ENCODE measurements at places on chromosomes 6 and 20. TPM values are rescaled to one million over a fixed set of nuclear protein-coding genes. Genes with fewer than 3 reads are reported as not detected.
A peak's percentile ranks its signal among the peaks of the same experiment; 100 is the strongest.

- no peak for DNase-seq
Measured at GRCh38 chr6:15516923-15517560, 145.8 kb downstream of the DTNBP1 start.

DNA sequence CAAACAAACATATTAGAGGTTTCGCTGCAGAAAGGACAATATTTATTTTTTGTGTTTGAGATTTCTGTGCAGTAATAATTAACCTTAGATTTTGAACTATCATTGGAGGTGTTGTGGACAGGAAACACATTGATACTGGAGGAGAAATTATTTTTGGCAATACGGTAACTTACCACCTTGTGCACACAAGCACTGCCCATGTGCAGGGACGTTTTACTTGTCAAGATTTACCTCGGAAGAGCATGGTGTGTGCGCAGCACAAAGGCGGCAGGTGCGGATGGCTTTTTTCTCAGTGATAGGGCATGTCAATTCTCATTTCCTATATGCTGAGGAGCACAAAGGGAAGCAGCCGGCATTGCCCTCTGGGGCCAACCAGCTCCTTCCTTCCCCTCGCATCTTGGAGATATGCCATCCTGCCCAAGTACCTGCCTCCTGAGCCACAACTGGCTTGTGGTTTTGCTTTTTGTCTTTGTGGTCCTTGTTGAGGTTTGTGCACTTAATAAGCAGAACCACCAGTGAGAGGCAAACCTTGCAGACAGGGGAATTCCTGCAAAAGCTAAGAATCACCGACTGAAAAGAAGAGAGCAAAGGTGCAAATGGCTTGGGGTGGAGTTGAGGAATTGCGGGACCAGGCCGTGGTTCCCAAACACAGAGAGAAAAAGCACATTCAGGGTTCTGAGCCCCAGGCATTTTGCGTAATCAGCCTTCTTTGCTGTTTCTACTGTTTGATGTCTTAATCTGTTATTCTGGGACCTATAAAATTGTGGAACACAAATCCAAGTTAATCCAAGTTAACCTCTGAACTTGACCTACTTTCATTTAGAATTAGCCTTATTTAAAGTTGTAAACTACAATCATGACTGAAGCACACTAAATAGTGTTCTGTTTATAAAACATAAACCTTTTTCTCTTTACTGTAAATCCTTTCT lies 21.9 kb downstream of the SAMD5 start:
- DNase-seq: no peak

DNA sequence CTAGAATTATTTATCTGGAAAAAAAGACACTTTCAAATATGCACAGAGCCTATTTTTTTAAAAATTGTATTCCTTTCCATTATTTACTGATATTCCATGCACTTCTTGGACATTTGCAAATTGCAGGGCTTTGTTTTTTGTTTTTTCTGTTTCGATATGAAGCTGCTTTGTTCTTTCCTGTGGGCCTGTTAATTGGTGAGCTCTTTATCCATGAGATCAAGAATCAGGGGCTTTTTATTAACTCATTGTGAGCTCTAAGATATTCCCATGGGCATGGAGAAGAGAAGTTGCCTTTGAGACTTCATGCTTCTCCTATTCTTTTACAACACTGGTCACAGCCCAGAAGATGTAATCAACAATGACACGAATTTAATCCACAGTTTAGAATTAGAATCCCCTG lies 145.1 kb downstream of the SAMD5 start:
- no peak for DNase-seq

- no peak for DNase-seq
Measured at GRCh38 chr20:4008877-4009276, 6.5 kb downstream of the RNF24 start.

DNA sequence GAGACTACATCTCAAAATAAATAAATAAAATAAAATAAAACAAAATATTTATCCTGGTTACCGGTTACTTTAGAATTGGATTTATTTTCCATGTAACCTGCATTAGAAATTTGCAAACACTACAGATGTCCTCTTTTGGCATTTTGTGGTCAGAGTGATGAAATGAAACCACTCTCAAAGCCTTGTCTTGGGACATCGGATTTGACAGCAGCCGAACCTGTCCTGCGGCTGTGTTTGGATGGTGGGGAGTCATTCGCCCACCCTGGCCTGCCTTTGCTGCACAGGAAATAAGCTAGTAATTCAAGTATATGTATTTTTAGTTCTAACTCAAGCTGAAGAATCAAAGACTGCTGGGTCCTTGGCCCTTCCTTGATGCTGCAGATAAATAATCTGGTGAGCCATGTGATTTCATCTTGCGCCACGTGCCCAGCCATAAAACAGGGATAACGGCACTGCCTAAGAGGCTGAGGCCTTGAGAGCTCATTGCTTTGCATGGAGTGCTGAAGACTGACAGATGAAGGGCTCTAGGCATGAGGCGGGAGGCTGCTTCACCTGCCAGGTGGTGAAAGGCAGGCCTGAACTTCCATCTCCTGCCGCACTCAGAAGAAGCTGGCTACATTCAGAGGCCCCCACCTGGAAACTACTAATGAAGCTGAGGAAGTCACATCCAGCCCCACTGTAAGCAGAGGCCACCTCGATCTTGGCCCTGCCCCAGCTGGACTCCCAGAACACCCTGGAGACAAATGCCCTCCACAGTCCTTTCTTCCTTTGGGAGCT lies 76.9 kb downstream of the NOL4L start:
- peak; percentile 30 for DNase-seq

DNA sequence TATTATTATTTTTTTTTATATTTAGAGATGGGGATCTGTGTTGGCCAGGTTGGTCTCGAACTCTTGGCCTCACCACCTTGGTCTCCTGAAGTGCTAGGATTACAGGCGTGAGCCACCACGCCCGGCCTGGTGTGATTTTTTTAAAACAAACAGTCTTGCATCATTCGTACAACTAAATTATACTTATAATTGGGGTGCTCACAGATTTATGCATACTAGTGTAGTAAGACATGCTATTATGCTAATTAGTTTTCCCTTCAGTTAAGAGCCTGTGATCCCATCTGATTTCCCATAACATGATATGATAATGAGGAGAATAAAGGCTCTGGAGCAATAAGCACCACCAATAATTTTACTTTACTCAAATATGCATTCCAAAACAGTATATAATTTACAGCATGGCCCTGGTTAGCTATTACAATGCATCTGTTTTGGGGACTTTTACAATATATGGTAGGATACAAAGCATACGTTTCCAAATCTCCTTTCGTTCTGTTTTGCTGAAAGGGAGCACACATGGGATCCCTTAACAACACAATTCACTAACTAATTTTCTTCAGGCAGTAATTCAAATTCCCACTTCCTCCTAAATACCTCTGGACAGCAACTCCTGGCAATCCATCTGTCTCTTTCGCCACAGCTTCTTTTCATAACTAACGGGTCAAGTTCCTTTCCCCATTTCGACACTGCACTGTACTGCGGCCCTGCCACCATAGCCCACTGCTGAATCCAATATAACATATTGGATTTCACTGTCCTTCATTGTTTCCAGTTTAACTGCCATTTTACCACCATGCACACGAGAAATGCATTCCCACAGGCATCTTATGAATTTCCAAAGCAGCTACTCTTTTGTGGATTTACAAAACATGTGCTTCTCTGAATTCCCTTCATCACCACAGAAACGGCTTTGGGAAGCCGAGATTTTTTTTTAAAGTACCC lies 1.7 kb downstream of the NUDT3 start:
- DNase-seq: no peak

- DNase-seq: no peak
Measured at GRCh38 chr20:33576432-33577125, 85.5 kb upstream of the C20orf144 start.

DNA sequence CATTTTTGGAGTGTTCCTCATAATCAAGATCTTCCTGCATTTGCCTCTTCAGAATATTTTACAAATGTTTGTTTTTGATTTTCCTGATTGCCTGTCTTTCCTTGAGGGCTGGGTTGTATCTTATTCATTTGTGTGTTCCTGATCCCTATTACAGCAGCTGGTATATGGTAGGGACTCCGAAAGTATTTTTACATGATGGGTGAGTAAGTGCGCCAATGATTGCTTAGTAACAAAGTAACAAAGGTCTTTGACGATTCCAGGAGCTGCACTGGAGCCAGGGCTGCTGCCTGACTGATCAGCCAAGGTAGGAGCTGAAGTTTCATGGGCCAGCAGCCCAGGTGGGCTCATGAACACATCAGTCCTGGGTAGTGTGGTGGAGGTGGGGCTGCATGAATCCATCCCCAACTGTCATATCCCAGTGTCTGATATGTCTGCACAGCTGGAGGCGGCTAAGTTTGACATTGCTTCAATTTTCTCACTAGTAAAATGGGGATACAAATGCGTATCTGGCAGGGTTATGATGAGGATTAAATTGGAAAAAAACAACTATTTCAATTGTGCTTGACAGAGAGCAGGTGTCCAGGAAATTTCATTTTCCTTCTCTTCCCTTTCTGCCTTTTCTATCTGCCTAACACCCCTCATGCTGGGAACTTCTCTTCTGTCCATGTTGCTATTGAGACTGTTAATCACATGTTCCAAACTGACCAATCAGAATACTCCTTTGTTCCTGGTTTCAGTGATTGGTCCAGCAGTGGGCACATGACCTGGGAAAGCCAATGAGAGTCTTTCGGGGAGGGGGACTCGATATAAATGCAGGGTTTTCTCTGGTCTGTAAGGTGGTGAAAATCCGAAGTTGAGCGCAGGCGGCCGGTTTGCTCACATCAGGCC lies 90.7 kb downstream of the CDH26 start:
- no peak for DNase-seq

GRCh38 chr6:5302220-5302946 lies 41.1 kb downstream of the FARS2 start:
- no peak for DNase-seq

DNA sequence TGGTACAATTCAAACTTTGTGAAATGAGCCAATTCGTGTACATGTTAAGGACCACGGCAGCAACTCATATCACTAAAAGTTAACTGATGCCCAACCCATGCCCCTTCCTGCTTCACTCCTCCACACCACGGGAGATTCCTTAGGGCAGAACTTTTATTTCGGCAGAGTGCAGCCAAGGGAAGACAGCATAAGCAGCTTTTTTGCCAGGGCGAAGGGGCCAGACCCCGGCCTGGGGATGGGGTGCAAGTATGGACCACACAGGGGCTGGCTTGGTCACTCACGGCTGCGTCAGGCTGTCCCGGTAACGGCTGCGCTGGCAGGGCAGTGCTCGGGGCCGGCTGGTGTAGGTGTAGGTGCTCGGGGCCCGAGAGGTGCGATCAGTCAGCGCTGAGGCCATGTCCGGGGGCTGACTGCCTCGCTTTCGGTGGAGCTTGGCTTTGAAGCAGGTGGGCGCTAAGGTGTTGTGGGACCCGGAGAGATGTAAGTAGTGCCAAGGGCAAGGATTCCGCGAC lies 792 bp downstream of the RSPH3 start:
- DNase-seq: no peak

DNA sequence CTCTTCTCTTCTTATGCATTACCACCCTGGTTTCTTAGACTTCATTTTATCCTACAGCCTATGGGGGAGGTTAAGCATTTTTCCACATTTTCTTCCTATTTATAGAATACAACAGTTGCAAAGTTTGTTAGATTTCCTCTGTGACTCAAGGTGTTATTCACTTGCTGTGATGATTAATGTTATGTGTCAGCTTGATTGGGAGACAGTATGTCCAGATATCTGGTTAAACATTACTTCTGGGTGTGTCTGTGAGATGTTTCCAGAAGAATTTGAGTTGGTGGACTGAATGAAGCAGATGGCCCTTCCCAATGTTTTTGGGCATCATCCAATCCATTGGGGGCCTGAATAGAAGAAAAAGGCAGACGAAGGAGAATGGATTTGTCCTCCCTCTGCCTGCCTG lies 131.3 kb downstream of the C6orf118 start:
- DNase-seq: no peak

DNA sequence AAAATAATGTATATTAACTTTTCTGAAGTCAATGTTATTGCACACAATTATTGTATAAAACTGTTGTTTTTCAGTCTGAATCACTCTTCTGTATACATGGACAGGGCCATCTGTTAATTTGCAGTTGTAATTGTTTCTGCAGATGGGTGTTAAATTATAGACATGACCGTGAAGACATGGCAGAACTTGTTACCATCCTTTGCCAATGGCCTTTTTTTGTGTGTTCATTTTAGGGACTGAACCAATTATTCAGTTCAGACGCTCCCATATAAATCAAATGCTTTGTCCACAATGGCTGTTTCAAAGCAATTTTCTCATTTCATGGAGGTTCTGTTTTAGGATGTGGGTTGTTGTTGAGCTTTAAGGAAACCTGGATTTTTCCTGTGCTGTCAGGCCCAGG lies 533.7 kb downstream of the DOK5 start:
- DNase-seq: no peak

DNA sequence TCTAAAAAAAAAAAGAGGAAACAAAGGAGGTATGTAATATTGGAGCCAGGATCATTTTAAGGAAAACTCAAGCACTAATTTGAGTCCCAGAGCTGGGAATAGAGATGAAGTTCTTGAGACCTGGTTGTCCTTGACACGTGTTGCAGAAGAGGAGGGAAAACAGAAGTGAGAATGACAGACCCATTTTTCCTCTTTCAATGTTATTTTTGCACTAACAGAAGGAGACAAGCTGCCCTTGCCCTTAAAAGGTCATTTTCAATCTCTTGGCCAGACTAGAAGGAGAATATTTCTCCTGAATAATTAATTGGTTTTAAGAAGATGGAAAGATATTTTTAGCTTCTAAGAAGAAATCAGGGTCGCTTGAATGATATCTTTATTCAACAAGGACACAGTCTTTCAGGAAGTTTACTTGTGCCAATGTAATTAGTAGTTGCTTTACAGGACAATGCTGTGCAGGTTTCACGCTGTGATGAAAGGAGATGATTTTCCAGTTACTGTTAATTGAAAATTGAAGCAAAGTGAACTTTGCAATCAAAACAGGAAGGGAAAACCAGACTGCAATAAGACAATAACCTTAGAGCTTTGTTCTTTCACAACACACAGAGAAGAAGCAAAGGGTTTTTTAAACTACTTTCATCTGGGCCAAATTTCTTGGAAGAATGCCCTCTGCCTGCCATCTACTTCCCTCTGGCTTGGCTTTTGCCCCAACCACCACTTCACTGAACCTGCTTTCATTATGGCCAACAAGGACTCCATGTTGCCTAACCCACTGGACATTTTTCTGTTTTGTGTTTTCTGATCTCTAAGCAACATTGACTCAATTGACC lies 107.8 kb upstream of the SHLD1 start:
- DNase-seq: no peak

Gene MUC21
- total RNA-seq: not detected

Gene CPXM1
- total RNA-seq: 1.0 TPM

Gene FAXC
- total RNA-seq: not detected

Gene HLA-DQA1
- total RNA-seq: 5.5 TPM

Gene MLN
- not detected for total RNA-seq

Gene GJA1
- 214 TPM for total RNA-seq

Gene FAM184A
- total RNA-seq: 1.6 TPM

Gene TCF15
- total RNA-seq: 13.4 TPM

Gene BPI
- total RNA-seq: 0.11 TPM

Gene CCN5
- 15.8 TPM for total RNA-seq

Gene DPM1
- 36.3 TPM for total RNA-seq

Gene NR2E1
- not detected for total RNA-seq

Gene TUBB2B
- total RNA-seq: 1.3 TPM

Data from Right ventricle myocardium superior (tissue), 1 donor.